ENCODE measurements at places on chromosomes 3 and 15. TPM values are rescaled to one million over a fixed set of nuclear protein-coding genes. Genes with fewer than 3 reads are reported as not detected.

CCDC39 gene
- total RNA-seq = 0.34 TPM

MFAP1 gene
- total RNA-seq = 36.1 TPM

MFGE8 gene
- total RNA-seq = 48.1 TPM

TTLL13 gene
- total RNA-seq = 0.09 TPM

PRICKLE2 gene
- total RNA-seq = 2.5 TPM

MAP2K5 gene
- total RNA-seq = 6.8 TPM

GABRR3 gene
- not detected for total RNA-seq

CELSR3 gene
- 0.17 TPM for total RNA-seq

VWA5B2 gene
- 0.05 TPM for total RNA-seq

HRH1 gene
- total RNA-seq = 6.1 TPM

FOXB1 gene
- total RNA-seq = not detected

RBP2 gene
- total RNA-seq = not detected

LNP1 gene
- total RNA-seq = 0.51 TPM

SERINC4 gene
- not detected for total RNA-seq

THAP10 gene
- total RNA-seq = 2.0 TPM

DNA sequence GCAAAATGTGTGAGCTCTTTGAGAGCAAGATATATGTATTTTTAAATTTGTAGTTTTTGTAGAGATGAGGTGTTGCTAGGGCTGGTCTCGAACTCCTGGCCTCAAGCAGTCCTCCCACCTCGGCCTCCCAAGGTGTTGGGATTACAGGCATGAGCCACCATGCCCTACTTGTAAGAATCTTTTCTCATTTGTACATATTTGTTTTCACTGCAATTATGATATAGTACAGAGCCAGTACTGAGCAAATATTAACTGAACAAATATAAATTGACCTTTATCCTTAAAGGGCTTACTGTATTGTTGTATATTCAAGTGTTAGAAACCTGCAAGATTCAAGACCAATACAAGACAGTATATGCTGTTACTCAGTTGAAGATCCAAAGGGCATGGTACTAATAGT lies 53.4 kb downstream of the GTF2E1 start:
- DNase-seq = no peak

DNA sequence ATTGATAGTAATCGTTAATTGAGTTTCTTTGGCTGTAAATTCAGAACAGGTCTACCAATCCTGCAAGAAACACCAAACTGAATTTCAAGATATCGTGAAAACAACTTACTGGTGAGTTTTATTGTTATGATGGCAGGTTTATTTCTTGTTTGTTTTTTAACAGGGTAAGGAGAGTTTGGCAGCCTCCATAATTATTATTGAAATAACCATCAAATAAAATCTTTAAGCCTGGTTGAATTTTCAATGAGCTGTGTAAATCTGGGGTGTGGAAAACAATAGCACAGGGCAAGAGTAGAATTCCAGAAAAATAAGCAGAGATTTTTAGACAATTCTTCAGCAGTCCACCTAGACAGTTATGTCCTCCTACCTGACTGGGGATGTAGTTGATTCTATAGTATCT lies 196.5 kb downstream of the MECOM start:
- no peak for DNase-seq

DNA sequence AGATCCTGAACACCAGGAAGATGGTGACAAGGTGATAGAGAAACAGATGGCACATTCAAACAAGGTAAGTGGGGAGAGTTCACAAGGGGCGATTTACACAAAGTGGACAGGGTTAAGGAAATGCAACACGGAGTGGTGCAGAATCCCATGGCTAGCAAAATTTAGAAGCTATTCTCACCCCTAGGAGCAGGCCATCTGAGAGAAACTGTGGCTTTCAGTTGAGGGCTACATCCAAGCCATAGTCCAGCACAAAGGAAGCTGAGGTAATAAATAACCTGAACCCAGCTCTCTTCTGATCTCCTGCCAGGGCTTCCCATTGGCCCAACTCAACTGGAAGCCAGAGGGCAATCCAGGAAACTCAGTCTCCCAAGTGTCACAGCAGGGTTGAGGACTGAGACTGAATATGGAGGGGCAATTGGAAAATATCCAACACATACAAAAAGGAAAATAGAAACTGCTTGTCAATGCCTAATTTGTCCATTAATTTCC lies 1.2 kb upstream of the ZNF445 start:
- no peak for DNase-seq

- DNase-seq = no peak
Observed at GRCh38 chr3:173983343-173983742, 585.8 kb downstream of the NLGN1 start.

DNA sequence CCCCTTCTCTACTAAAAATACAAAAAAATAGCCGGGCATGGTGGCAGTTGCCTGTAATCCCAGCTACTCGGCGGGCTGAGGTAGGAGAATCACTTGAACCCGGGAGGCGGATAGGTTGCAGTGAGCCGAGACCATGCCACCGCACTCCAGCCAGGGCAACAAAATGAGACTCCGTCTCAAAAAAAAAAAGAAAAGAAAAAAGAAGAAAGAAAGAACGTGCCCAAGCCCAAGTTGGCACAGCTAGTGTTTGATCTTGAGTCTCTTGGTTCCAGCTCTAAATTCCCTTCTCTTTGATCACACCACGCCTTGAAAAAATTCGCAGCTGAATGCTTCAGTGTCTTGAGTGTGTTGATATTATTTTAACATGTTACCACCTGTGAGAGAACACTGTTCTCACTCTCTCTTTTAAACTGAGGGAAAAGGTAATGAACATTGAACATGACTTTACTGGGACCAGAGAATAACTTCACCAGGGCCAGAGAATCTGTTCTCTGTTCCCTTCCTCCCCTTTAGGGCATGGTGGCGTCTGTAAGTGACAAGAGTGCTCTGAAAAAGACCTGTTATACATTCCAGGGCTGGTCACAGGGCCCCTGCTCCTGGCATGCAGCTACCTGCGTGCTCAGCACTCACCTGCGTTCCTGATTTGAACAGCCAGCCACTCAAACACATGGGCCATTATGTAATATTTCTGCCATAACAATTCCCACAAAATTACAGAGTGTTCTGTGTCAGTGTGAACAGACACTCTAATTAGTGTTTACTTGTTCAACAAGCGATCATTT lies 19.0 kb downstream of the SLCO3A1 start:
- no peak for DNase-seq

GRCh38 chr15:99435113-99435695 lies 130.6 kb upstream of the MEF2A start:
- DNase-seq = no peak

DNA sequence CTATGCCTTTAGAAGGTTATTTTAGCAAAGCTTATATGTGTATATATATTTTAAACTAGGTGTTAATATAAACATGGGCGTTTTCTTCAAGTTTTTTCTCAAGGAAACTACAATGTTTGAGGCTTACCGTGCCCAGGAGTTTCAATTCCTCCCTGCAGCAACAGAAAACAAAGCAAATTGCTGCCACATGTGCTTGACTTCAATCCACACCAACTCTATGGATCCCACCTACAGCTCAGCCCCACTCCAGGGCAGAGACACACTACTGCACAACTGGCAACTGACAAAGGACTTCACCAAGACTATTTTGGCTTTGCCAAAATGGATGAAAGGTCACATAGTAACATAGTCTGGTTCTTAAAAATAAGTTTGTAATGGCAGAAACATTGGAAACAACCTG lies 346.6 kb downstream of the ERC2 start:
- no peak for DNase-seq

GRCh38 chr3:10669490-10670048 lies 146.5 kb upstream of the SLC6A11 start:
- no peak for DNase-seq

DNA sequence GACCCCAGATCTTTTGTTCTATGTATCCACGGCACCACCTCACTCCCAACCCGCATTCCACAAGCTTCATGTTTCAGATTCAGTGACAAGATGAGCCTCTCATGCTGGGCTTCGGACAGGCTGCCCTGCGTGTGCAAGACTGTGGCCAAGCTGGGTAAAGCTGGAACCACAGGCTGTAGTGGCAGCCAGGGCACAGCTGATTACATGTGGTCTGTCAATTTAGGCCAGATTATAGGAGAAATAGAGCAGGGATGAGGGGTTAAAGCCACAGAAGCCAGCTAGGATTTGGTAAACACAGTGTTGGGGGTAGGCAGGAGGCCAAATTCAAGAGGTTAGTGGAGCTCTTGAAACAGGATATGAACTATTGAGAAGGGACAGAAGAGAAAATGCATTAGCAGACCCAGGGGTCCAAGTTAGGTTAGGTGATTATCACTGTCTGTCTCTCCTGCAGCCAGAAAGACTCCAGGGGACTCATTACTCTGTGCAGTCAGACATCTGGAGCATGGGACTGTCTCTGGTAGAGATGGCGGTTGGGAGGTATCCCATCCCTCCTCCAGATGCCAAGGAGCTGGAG lies 12.9 kb downstream of the SNAPC5 start:
- DNase-seq = no peak

DNA sequence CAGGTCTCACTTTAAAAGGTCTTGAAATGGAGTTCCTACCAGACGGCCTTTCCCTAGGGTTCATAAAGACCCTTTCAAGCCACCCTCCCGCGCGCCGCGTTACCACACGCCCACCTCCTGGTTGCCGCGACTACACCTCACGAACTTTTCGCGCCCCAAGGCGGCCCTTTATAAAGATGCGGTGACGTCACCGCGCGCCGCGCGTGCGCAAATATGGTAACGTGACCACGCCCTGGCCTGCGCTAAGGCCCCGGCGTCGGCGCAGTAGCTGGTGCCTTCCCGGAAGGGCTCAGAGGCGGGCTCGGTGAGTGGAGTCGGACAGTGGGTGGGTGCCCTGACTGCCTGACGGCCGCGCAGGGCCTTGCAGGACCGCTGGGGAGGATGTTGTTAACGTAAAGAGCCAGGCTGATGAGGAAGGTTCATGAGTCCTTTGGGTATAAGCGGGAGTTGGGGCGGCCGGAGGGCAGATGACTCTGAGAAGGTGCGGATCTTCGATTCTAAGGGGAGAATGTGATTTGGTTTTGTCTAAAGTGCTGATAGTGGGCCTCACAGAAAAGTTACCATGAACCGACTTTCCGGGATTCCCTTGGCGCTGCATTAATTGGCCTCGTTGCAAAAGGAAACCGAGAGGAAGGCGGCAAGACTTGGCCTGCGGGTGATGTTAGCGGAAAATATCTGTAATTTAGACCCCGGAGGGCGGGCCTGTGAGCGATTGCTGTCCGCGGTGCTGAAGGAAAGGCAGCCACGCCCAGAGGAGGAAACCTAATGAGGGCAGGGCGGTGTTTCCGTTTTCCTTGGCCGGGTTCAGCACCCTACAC lies 54.4 kb downstream of the FEZF2 start:
- DNase-seq = peak; percentile 81

- no peak for DNase-seq
Observed at GRCh38 chr3:65851827-65852226, 186.9 kb downstream of the MAGI1 start.

DNA sequence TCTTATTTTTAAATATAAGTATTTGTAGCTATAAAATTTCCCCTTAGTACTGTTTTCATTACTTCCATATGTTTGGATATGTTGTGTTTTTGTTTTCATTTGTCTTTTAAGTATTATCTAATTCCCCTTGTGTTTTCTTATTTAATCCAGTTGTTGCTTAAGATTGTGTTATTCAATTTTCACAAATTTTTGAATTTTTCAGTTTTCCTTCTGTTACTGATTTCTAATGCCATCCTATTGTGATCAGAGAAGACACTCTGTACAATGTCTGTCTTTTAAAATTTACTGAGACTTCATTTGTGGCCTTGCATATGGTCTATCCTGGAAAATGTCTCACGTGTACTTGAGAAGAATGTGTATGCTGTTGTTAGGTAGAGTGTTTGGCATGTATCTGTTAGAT lies 795.6 kb upstream of the CFAP20DC start:
- DNase-seq = no peak

- DNase-seq = peak; percentile 47
Observed at GRCh38 chr3:56303487-56303886, 164.8 kb downstream of the ERC2 start.

- no peak for DNase-seq
Observed at GRCh38 chr15:57919754-57920153, 145.8 kb downstream of the ALDH1A2 start.

DNA sequence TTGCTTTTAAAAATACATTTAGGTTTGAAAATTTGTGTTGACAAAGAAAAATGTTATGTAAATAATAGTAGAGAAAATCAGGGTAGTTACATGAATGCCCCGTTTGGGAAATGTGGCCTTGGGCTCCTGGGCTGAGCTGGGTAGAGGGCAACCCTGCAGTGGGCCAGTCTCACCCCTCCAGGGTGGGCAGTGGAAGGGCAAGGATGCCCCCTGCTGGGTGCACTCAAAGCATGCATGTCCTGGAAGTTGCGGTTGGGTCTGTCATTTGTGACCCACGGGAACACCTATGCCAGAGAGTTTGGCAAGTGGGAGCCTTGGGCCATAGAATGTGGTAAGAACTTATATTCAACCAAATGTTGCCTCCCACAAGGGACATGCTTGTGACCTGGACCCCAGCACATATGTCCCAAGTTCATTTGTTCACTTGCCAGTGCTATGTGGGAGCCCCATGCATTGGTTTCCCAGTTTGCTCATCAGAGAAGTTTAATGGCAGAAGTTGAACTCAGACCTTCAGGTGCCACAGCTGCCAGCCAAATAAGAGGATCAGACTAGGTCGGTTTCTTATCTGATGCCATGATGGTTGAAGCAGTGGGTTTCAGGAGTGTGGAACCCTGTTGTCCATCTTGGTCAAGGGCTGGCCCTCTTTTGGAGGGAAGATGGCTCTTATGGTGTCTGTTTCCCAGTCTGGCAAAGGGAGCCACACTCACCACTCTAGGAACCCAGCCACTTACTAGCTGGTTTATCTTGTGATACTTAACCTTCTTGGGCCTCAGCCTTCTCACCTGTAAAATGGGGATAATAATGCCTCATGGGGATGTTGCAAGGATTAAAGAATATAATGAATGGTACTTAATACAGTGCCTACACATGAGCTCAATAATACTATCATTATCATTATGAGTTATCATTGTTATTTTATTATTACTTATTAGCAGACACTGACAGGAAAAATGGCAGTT lies 2.5 kb upstream of the PLCB2 start:
- peak; percentile 75 for DNase-seq

GRCh38 chr3:140403079-140403478 lies 274.8 kb upstream of the TRIM42 start:
- no peak for DNase-seq

DNA sequence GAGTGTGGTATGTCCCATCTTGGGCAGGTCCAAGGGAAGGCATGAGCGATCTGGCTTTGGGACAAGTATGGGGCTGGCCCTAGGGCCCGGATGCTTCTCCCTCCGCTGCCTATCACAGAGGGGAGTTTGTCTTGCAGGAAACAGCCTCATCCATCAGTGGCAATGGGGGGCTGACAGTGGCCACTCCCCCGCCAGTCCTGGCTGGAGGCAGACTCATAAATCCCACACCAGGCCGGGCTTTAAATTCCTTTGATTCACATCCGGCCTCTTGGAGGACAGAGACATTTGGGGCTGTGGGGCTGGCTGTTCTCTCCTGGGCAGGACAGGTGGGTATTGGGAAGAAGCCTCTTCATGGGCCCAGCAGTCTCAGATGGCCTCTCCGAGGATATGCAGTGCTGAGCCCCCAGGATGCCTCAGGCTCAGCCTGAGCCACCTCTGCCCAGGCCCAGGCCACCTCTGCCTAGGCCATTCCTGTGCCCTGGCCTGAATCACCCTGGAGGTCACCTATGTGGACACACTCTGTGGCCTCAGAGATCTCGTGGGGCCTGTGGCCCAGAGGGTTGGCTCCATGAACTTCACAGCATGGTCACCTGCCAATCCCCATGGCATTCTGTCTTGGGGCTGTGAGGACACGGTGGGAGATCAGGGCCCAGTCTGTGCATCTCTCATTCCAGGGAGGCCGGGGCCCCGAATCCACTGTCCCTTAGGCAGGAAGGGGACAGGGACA lies 84.2 kb upstream of the GOLGA6L4 start:
- no peak for DNase-seq

- peak; percentile 57 for DNase-seq
Observed at GRCh38 chr3:88031642-88032077, 27.1 kb downstream of the CGGBP1 start.

Data from dermis blood vessel endothelial cell (primary cell).